Cardiac septum (tissue), 1 donor: ENCODE measurements at places on chromosomes 6 and 20. TPM values are rescaled to one million over a fixed set of nuclear protein-coding genes. Genes with fewer than 3 reads are reported as not detected.

Gene SIRPB1
- total RNA-seq, result 0.92 TPM

Gene FAM83B
- 0.11 TPM for total RNA-seq

Gene WFDC5
- not detected for total RNA-seq

Gene KIF6
- not detected for total RNA-seq

Gene PLAGL1
- 13.0 TPM for total RNA-seq

Gene CABLES2
- 10.7 TPM for total RNA-seq

Gene TUBB1
- 0.54 TPM for total RNA-seq

Gene FAM184A
- 0.40 TPM for total RNA-seq

Gene TBXT
- total RNA-seq, result not detected

Gene ECT2L
- 10.5 TPM for total RNA-seq

Gene DNMT3B
- 0.62 TPM for total RNA-seq

Gene PPP1R14C
- total RNA-seq, result 91.5 TPM

Gene SESN1
- total RNA-seq, result 29.6 TPM

Gene SPATA2
- total RNA-seq, result 4.9 TPM

Gene TAF8
- total RNA-seq, result 22.3 TPM

Gene C4B
- total RNA-seq, result 92.4 TPM

Gene CYP39A1
- 5.9 TPM for total RNA-seq

Gene PRSS16
- total RNA-seq, result not detected

Gene GNRH2
- not detected for total RNA-seq

Gene DCDC2
- total RNA-seq, result 0.08 TPM

Gene C6orf141
- total RNA-seq, result 0.38 TPM

Gene NOX3
- not detected for total RNA-seq
